ENCODE measurements at places on chromosomes 3 and 15.

- no peaks in the 10 kb centered on the region for H3K27me3 ChIP-seq
- H3K27ac ChIP-seq: no peak overlapping the region
- H3K4me3 ChIP-seq: no peak overlapping the region
- no peaks in the 10 kb centered on the region for H3K36me3 ChIP-seq
Measured at GRCh38 chr15:38438031-38438986, 15.6 kb upstream of the FAM98B start.

- no peak for DNase-seq
- H3K4me3 ChIP-seq: no peak overlapping the region
- no peaks in the 10 kb centered on the region for H3K4me1 ChIP-seq
- no peaks in the 10 kb centered on the region for H3K27me3 ChIP-seq
- H3K36me3 ChIP-seq: no peaks in the 10 kb centered on the region
Measured at GRCh38 chr15:39729500-39729899, 53.1 kb downstream of the FSIP1 start.

DNA sequence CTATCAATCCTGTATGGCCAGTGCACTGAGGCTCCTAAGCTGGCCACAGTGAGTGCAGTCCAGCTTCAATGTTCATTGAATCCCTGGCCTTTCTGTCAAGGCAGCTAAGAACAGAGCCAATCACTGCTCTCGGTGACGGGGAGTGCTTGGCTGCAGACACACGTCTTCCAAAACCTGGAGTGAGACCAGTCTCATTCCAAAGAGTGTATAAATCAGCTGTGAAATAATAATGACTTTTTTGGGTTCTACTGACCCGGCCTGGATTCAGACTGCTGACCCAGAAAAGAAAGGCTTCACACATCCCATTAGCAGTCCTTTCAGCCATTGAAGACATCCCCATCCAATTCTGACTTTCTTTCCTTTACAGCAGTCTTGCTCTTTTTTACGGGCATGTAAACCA is 665.5 kb downstream of the GBE1 start:
- no peaks in the 10 kb centered on the region for H3K4me1 ChIP-seq
- DNase-seq: no peak
- no peak overlapping the region for H3K27ac ChIP-seq
- H3K4me3 ChIP-seq: no peak overlapping the region

DNA sequence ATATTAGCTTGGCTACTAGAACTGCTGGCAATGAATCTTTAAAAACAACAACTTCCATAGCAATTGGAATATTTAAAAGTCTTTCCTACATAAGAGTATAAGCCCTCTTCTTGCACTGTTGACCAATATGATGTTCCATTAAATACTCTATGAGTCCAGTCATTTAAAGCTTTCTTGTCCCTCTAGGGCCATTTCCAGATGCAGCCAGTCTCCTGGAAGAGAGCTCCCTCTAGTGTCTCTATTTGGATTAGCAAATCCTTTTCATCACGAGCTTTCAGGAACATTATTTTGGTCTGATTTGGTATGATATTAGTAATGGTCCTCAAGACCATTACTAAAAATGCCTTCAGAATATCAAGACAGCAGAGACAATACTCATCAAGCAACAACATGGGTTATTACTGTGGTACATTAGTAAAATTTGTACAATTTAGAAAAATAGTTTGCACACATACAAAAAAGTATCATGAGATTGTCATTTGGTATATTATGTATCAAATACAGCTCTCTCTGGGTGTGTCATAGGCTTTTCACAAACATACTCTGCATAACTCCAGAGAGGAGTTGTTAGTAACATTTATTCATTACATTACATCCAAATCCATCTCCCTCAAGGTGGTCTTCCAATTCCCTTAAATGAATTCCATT is 101.3 kb downstream of the DPH6 start:
- H3K4me3 ChIP-seq: no peak overlapping the region
- no peaks in the 10 kb centered on the region for H3K27me3 ChIP-seq
- no peaks in the 10 kb centered on the region for H3K4me1 ChIP-seq

- peaks cover 10% of the 10 kb centered on the region for H3K36me3 ChIP-seq
- no peak for DNase-seq
- H3K27me3 ChIP-seq: no peaks in the 10 kb centered on the region
- no peaks in the 10 kb centered on the region for H3K4me1 ChIP-seq
- H3K27ac ChIP-seq: no peak overlapping the region
Measured at GRCh38 chr15:75616766-75617165, 8.8 kb downstream of the SNUPN start.

DNA sequence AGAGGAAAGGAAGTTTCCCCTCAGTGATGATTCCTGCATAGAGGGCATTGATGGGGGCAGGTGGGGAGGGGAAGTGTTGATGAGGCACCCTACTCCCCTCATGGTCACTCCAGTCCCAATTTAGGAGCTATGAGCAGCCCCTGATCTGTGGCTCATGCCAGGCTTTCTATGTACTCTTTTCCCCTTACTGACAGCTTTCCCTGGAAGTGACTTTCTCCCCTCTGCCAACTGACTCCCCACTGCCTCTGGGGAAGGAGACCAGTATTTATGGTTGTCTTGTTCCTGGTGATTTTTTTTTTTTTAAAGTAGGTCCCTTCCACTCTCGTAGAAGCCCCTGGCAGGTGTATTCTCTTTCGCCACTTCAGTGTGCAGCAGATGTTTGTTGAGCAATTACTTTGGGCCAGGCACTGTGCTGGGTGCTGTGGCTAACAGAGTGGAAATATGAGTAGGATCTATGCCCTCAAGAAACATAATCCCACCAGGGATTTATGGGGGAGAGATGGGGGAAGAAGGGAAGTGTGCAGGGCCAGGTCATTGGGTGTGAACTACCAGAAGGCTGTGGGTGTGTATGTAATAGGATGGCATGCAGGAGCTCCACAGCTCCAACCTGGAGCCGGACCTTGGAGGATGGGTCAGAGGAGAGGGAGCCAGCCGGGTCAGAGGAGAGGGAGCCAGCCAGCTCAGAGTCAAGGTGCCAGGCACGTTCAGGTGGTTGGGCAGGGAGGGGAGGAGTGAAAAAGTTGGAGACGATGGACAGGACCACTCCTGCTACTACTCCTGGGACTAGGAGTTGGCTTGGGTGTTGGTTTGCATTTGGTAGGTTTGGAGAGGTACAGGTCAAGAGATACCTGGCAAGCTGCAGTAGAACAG is 3.5 kb downstream of the SMAD6 start:
- H3K27ac ChIP-seq: peak overlapping the region; percentile 66
- no peaks in the 10 kb centered on the region for H3K27me3 ChIP-seq
- DNase-seq: no peak
- H3K4me3 ChIP-seq: peak overlapping the region; percentile 89

GRCh38 chr3:112247350-112247749 is 46.7 kb downstream of the SLC9C1 start:
- no peak overlapping the region for H3K27ac ChIP-seq
- H3K36me3 ChIP-seq: no peaks in the 10 kb centered on the region
- H3K4me1 ChIP-seq: no peaks in the 10 kb centered on the region
- H3K4me3 ChIP-seq: no peak overlapping the region
- H3K27me3 ChIP-seq: no peaks in the 10 kb centered on the region

DNA sequence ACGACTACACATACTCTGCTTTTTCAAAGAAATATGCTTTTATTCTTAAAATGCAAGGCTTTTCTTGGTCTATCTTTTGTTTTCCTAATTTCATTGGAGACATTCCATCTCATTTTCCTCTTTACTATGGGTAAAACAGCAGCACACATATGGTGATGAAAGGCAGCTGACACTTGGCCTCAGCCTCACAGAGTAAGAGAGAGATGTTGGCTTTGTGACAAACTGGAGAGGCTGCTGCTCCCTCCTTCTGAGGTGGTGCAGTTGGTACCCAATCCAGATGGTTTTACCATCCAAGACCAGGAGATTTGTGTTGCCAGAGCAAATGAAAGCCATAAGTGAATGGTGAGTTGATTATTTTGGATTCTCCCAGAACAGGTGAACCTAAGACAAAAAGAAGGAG is 13.2 kb upstream of the SLC2A2 start:
- H3K36me3 ChIP-seq: no peaks in the 10 kb centered on the region
- H3K27ac ChIP-seq: no peak overlapping the region
- DNase-seq: no peak
- peaks cover under 1% of the 10 kb centered on the region for H3K4me1 ChIP-seq
- no peaks in the 10 kb centered on the region for H3K27me3 ChIP-seq

DNA sequence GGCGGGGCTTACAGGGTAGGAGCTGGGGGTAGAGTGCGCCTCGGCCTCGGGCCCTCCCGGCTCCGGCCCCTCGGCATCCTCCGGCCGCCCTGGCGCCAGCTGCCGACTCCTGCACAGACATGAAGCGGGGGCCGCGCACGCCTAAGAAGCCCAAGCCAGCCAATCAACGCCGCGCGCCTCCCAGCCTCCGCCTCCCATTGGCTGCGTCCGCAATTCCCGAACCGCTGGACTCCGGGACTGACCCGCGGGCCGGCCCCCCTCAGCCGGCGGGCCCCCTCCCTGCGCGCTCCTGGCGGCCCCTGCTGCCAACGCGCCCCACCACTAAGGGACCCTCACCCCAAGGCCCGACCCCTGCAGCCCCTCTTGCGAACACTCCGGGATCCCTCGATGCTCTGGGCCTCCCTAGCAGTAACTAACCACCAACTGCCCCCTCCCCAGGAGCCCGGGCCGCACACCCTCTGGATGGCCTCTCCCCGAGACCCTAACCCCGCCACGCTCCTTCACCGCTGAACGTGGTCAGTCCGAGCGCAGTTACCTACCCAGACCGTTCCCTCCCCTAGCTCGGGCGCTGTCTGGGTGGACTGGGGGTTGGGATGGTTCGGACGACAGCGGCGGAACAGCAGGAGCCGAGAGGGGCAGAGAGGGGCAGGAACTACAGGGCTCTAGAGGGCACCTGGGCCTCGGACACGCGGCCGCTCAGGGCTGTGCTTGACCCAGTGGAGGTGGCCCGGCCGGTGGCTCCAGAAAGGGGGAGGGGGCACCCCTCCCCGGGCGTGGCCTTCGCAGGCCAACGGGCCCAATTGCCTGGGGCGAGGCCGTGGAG is 5.0 kb downstream of the GATA2 start:
- H3K27me3 ChIP-seq: peaks cover 36% of the 10 kb centered on the region
- peak overlapping the region; percentile 16 for H3K4me3 ChIP-seq
- H3K4me1 ChIP-seq: peaks cover 15% of the 10 kb centered on the region
- peak; percentile 95 for DNase-seq

DNA sequence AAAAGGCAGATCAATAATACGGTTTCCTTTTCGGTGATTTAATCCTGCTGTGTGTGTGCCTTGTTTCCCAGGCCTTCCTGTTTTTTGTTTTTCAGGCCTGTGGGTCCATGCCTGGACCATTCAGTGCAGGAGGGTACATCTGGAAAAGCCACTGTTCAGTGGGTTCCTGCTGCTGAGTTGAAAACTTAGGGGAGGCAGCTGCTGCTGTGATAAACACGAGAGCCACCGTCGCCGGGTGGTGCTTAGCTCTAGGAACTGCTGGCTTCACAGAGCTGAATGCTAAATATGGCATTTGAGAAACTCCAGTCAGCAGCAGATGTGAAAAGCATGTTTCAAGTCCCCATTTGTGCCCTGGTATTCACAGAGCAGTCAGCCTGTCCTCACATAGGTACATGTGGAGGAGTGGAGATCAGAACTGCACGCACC is 44.0 kb downstream of the SYNM start:
- H3K36me3 ChIP-seq: no peaks in the 10 kb centered on the region
- H3K4me1 ChIP-seq: no peaks in the 10 kb centered on the region
- no peak for DNase-seq
- no peaks in the 10 kb centered on the region for H3K27me3 ChIP-seq

DNA sequence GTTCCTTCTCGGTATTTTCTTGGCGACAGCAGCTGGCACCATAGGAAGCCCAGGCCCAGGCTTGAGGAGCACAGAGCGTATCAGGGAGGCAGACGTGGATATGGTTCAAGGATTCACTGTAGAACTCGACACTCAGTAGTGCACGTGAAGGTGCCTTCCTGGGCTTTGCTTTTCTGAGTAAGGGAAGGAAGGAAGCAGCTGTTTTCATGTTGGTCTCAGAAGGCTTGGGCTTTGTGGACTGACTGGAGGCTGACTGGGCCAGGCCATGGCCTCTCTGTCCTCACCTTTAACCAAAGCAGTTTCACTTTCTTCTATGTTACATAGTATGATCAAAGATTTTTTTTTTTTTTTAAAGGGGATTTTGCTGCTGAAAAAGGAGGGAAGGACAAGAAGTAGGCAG is 6.9 kb upstream of the GHRL start:
- H3K27ac ChIP-seq: no peak overlapping the region
- no peaks in the 10 kb centered on the region for H3K27me3 ChIP-seq
- peak; percentile 31 for DNase-seq
- peaks cover 35% of the 10 kb centered on the region for H3K36me3 ChIP-seq

DNA sequence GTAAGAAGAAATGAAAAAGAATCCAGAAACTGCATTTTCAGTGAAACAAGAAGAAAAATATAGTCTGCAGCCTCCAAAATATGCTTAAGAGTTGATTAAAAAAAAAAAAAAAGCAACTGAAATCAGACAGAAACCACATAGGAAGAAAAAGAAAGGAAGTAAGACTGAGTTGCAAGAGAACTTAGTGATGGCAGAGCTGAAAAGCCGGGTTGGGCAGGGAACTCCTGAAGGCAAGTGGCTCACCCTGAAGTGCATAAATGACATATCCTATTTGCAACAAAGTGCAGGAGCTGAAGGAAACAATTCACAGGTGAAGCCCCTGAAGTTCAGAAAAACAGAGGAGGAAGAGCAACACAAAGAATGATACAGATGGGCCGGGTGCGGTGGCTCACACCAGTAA is 108.8 kb upstream of the SLC25A36 start:
- no peak for DNase-seq
- H3K36me3 ChIP-seq: no peaks in the 10 kb centered on the region

GRCh38 chr3:73557986-73558726 is 66.6 kb downstream of the PDZRN3 start:
- no peak for DNase-seq
- no peak overlapping the region for H3K27ac ChIP-seq
- no peaks in the 10 kb centered on the region for H3K27me3 ChIP-seq
- no peaks in the 10 kb centered on the region for H3K36me3 ChIP-seq
- no peaks in the 10 kb centered on the region for H3K4me1 ChIP-seq
- H3K4me3 ChIP-seq: no peak overlapping the region

DNA sequence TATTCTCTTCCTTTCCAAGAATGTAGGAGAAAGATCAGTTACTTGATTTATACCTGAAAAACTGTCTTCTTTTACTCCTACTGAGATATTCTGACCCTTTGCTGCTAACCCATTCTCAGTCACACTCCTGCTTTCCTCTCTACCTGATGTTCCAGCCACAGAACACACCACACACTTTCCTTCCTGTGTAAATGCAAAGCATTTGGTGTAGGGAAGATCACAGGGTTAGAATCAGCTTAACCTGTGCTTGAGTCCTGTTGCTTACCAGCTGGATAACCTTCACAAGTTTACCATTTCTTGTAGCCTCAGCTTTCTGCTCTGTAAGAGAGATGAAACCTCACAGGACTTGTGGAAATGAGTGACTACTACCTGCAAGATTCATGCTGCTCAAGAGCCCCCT is 489.8 kb upstream of the GOLIM4 start:
- H3K4me1 ChIP-seq: no peaks in the 10 kb centered on the region
- no peaks in the 10 kb centered on the region for H3K27me3 ChIP-seq
- H3K4me3 ChIP-seq: no peak overlapping the region
- H3K36me3 ChIP-seq: no peaks in the 10 kb centered on the region
- no peak for DNase-seq

DNA sequence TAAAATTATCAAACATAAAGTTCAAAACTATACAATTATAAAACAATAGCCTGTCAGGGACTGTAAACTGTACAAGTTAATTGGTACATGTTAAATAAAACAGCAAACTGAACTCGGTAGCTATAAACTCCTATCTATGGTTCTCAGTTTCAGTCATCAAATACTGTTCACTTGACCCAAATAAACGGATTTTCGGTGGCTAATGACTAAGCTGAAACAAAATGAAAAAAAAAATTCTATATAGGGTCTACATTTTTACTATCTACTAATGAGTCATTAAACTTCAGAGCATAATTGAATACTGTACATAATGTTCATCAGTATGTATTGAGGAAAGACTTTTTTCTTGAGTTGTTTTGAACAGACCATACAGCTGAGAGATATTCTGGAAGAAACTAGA is 6.6 kb downstream of the PROK2 start:
- H3K4me3 ChIP-seq: no peak overlapping the region
- H3K27ac ChIP-seq: no peak overlapping the region
- H3K4me1 ChIP-seq: no peaks in the 10 kb centered on the region
- H3K36me3 ChIP-seq: no peaks in the 10 kb centered on the region
- peaks cover 16% of the 10 kb centered on the region for H3K27me3 ChIP-seq

All from kidney (tissue), 22 donors.